ENCODE measurements at places on chromosomes 16 and 17.
A peak's percentile ranks its signal among the peaks of the same experiment; 100 is the strongest.

DNA sequence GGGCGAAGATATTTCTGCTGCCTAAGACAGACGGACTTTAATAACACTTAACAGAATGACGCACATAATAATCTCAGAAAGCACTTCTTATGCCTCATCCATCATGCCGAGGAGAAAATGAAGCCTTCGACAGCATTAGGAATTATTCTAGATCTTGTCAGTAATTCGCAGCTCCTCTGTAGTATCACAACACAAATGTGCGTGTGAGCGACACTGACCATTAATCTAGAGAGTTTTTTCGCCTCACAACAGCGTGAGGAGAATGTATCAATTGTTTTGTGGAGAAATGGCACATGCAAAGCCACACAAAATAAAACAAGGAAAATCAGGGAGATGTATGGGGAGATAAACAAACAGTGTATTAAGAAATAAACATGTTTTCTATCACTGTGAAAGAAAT lies 410.2 kb upstream of the PSMD7 start:
- DNase-seq, result no peak

- DNase-seq, result no peak
Observed at GRCh38 chr17:44023545-44024270, 8.9 kb upstream of the TMEM101 start.

GRCh38 chr16:1831186-1832075 lies 4.4 kb downstream of the FAHD1 start:
- no peak for DNase-seq

- no peak for DNase-seq
Observed at GRCh38 chr17:56937687-56938086, 23.2 kb downstream of the COIL start.

- no peak for DNase-seq
Observed at GRCh38 chr16:81779536-81780320, 637 bp downstream of the PLCG2 start.

DNA sequence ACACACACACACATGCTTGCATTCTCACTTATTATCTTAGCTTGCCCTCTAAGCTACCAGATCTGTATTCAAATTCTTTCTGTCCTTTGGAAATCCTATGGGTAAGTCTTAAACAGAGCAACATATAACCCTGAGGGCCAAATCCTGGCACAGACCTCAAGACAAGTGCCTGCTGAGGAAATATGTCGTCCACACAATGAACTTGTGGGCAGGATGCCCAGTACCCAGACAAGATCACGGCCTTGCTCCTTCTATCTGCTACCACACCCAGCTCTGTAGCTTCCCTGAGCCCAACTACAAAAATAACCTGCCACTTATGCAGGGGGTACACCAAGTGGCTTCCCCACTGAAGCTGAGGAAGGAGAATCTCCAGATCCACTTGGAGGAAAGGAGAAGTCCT lies 37.3 kb upstream of the FA2H start:
- DNase-seq, result no peak

DNA sequence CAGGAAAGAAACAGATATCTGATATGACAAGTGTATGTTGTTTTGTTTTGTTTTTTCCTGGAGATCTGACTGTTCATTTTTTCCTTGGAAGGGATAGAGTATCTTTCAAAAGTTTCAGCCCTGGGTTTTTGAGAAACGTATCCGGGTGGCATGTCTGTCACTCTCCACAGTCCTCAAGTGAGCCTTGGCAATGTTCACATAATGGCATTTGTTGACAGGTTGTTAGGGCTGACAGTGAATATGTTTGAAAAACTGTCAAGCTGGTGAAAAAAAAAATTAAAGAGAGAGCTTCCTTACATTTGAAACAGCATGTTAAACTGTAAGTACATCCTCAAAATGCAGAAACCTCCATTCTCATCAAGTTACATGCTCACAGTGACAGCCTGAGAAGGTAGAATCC lies 113.0 kb upstream of the DYNLRB2 start:
- DNase-seq, result no peak

- DNase-seq, result no peak
Observed at GRCh38 chr16:69494991-69495392, 70.6 kb downstream of the CYB5B start.

DNA sequence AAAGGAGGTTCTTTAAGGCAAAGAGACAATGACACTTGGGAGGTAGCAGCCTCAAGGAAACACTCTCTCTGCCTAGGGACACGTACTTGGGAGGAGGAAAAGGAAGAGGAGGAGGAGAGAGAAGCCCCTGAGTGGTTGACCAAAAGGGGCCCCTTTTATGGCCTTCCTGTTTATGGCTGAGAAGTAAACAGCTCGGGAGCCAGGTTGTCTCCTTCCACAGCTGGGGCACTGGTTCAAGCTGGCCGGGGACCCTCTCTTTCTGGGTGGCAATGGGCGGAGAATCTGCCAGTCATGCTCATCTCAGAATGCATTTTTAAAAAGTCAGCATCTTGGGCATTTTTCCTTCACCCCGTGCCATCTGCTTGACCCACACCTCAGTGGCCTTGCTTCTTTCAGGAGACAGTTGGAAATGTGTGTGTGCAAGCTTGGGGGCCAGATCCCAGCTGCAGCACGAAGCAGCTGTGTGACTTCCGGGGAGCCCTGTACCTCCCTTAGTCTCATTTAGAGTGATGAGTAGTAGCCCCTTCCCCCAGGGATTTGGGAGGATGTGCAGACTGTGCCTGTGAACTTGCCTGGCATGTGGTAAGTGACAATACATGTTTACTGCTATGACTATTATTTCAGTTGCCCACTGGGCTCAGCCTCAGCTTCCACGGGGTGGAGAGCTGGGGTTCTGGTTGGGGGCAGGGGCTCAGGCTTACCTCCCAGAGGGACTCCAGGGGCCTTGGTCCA lies 33.8 kb upstream of the SALL1 start:
- DNase-seq, result no peak

GRCh38 chr17:69528035-69528434 lies 113.5 kb downstream of the MAP2K6 start:
- DNase-seq, result no peak

GRCh38 chr16:77918809-77919707 lies 103.3 kb upstream of the CLEC3A start:
- DNase-seq, result no peak

DNA sequence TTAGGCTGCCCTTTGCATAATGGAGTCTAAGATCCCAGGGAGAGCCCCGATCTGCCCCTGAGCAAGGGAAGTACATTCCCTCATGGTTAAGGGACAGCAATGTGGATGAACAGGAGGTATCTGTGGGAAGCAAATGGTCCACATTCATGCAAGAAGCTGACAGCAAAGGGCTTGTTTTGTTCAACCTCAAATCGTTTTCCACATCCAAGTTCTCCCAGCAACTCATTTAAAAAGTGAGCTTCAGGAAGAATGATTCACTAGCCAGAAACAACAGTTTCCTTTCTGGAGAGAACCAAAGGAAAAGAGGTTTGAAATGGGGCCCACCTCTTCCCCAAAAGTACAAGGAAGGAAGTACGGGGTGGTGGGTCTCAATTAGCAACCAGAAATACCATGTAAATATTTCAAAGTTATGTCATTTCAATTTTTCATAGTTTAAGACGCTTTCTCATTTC lies 9.4 kb downstream of the HSPB9 start:
- DNase-seq, result no peak

DNA sequence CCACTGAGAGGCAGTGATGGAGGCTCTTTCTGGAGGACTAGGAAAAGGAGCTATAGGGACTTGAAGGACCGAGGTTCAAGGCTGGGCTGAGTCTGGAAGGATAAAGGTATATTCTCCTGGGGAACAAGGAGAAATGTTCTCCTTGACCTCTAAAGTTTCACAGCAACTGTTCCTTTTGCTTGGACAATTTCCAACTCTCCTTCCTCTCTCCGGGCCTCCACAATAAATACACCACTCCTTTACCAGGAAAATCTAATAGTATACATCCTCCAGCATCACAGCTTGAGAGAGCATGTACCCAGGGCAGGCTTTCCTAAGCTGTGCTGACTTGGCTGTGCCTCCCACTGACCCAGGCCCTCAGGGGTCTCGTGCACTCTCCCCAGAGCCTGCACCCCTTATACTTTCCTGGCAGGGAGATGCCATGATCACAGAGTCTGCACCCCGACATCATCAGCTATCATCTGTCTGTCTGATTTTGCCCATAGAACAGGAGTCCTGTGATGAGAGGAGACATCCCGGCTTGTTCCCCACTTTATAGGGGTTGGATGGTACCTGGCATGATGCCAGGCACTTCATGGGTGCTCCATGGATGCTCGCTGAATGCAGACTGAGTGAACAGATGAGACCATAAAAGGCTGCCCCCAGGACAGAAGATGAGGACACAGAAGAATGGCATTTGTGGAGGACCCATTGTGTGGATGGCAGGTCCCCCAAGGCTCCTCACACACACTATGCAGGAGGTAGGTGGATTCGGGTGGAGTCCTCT lies 582.6 kb upstream of the CDH5 start:
- DNase-seq, result no peak

DNA sequence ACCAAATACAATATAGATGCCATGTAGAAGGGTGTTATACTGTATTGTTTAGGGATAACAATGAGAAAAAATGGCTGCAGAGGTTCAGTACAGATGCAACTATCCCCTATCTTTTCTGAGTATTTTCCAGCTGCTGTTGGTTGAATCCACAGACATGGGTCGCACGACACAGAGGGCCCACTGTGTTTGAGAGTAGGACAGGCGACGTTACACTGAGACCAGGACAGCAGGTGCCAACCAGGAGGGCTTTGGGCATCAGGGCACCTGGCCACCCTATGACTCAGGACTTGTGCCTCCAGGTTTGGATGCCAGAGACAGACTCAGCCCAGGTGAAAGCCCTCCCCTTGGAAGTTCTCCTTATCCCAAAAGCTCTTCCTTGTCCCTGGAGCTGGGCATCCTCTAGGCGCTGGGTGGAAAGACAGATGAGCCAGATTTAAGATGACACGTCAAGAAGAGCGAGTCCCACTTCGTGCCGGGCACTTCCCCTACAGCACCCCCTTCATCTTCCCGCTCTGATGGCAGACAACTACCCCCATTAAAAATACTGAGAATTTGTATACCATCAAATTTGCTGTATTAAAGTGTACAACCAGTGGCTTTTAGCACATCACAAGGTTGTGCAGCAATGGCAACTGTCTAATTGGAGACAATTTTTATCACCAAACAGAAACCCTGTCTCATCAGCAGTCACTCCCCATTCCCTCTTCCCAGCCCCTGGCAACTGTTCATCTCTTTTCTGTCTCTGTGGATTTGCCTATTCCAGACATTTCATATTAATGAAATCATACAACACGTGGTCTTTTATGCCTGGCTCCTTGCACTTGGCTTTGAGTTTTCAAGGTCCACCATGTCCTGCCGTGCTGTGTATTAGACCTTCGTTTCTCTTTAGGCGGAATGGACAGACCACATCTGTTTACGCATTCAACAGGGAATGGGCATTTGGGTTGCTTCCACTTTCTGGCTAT lies 30.6 kb downstream of the TNFRSF13B start:
- peak; percentile 59 for DNase-seq

Data from fibroblast of upper back skin (primary cell).